AML-193 (cell line): ENCODE measurements at places on chromosomes 3 and 15.
A peak's percentile ranks its signal among the peaks of the same experiment; 100 is the strongest.

- peak; percentile 61 for DNase-seq
Measured at GRCh38 chr15:38690719-38691332, 126.2 kb upstream of the RASGRP1 start.

GRCh38 chr3:149879872-149880271, 66.9 kb downstream of the RNF13 start:
- peak; percentile 79 for DNase-seq

DNA sequence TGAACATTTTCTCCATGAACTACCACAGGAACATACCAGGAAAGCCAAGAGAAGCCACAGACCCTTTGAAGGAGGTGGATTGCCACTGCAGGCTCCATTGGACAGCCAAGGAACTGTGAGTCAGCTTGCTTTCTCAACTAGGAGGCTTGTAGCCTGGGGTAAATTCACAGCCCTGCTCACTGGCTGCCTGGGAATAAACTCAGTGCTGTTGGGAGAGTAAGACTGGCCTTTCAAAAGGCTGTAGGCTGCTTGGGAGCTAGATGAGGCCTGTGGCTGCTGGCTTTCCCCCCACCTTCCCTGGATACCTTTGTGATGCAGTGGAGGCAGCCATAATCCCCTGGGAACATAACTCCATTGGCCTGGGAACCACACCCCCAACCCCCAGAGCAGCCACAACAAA, 223.5 kb upstream of the RBMS3 start:
- no peak for DNase-seq

DNA sequence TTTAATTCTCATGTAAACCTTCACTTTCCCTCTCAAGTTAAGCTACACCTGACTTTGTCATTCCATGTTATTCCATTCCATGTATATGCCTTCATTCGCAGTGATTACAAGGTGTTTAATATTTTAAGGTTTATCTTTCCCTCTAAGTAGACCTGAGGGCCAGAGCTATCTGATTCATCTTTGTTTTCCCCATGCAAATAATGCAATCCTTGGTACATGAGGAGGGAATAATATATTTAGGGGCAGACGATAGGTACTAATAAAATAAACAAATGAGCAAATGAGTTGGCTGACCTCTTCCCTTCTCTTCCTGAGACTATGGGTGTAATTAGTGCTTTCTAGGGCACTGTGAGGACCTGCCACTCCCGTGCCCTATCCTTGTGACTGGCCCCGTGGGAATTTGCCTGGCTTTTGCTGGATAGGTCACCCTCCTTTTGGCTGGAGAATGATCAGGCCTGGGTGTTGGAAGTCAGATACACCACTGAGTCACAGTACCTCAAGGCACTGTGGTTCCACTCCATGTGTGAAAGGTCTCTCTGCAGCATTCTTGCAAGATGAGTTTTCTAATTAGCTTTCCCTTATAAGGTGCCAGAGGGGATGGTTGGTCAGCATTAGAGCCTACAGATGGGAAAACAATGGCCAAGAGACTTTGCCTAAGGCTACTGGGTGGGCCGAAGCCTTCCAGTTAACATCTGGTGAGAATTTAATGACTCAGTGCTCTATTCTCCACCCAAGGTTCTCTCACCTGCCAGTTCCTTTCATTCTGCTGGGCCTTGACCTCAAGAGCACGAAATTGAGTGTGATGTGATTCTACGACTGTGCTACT, 183.2 kb downstream of the P3H2 start:
- DNase-seq = no peak

GRCh38 chr3:134406331-134407238, 32.3 kb upstream of the AMOTL2 start:
- DNase-seq = no peak

DNA sequence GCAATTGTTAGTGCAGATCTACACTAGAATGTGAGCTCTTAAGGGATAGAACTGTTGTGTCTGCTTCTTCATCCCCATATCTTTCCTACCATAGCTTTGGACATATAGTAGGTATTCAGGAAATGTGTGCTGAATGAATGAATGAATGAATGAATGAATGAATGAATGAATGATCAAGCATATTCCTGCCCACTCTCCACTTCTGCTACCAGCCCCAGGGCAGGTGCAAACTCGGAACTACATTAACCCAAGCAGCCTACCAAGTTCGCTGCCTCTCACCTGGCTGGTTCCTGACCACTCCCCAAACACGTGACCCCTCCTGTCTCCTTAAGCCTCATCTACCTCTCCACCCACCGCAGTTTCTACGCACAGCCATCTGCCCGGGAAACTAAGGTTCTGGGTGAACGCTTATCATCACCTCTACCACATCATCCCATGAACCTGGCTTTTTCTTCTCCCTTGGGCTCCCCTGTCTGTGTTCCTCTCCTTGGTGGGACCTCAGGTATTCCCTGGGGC, 26.8 kb downstream of the PAQR5 start:
- no peak for DNase-seq

DNA sequence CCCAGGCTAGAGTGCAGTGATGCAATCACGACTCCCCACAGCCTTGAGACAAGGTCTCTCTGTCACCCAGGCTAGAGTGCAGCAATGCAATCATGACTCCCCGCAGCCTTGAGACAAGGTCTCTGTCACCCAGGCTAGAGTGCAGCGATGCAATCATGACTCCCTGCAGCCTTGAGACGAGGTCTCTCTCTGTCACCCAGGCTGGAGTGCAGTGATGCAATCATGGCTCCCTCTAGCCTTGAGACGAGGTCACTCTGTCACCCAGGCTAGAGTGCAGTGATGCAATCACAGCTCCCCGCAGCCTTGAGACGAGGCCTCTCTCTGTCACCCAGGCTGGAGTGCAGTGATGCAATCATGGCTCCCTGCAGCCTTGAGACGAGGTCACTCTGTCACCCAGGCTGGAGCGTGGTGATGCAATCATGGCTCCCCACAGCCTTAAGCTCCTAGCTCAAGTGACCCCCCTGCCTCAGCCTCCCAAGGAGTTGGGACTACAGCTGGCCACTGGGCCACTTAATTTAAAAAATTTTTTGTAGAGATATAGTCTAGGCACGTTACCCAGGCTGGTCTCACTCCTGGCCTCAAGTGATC, 26.1 kb downstream of the TFRC start:
- DNase-seq = peak; percentile 79

- no peak for DNase-seq
Measured at GRCh38 chr15:83556068-83556467, 97.9 kb upstream of the ADAMTSL3 start.

DNA sequence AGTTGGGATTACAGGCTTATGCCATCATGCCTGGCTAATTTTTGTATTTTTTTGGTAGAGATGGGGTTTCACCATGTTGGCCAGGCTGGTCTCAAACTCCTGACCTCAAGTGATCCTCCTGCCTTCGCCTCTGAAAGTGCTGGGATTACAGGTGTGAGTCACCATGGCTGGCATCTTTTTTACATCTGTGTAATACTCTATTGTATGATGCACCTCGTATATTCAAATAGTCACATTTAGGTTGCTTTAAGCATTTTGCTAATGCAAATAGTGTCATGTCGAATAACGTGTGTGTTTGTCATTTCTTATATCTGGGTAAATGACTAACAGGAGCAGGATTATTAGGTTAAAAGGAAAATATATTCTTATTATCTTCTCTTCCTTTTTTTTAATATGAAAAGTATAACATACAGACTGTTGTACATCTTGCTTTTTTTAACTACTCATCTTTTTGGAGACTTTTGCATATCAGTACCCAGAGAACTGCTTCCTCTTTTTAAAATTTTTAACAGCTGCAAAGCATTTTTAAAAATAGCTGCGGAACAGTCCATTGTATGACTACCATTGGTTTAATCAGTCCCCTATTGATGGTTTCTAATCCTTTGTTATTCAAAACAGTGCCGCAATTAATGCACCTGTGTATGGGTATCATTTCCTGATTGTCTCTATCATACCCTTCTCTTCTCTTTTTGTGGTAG, 13.4 kb downstream of the SCAMP5 start:
- peak; percentile 59 for DNase-seq

GRCh38 chr3:112333002-112333380, at the start of gene CD200:
Gene CD200 (plus strand): TSS chr3:112333156. CDS start chr3:112333213, 57 bp downstream.
- no peak for DNase-seq

DNA sequence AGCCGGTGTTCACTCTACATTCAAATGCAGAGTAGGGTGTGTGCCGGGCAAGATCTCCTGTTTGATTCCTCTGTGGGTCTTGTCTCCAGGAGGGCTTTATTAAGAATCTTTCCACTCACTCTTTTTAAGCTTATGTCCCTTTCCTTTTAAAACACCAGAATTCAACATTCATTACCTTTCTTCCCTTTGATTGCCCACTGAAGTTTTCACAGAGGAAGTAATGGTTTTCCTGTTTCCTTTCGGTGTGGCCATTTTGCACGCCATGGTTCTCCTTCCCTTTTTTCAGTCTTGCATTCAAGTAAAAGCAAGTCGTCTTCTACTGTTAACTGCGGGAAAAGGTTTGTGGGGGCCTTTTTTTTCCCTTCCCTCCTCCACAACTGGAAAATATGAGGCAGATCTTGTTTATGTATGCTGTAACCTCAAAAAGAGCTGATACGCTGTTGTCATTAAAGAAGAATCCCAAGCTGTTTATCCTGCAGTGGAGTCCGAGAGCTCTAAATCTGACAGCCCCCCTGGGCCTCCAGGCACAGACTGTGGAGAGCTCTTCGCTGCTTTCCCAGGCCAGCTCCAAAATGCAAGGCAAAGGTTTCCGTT, 40.5 kb downstream of the FILIP1L start:
- peak; percentile 91 for DNase-seq

DNA sequence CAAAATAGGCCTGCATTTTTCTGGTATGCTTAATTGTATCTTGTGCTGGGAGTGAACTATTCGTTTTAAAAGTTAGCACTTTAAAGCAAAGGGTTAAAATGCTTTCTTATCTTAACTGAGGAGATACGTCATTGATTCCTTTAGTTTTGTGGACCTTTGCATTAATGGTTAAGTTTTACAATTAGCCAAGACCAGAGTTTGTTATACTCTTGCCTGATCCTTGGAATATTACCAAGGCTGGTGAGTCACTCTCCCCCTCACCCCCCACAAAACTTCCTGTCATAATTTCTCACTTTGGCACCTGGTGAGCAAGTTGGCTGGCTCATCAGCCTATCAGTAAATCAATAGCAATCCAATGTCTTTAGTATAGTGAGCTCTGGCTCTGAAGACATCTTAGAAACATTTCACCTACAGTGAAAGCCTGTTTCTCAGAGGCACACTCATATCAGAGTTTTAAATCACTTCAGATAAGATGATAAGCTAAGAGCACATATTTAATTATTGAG, 26.7 kb downstream of the SLC2A2 start:
- no peak for DNase-seq

DNA sequence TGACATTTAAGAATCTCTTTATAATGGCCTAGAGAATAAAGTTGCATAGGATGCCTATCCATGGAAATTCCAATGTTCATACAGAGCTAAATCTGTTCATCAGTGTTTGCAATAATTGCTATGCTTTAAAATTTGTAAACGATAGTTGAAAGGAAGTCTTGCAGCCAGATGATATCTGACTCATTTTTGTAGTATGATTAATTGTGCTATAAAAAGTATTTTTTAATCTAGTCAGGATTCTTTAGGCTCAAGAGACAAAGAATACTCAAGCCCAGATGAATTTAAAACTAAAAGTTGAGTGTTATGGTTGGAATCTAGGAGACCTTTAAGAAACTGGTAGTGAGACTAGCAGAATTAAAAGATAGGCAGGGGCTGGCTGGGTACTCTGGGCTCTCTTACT, 50.5 kb downstream of the SUCNR1 start:
- DNase-seq = no peak

DNA sequence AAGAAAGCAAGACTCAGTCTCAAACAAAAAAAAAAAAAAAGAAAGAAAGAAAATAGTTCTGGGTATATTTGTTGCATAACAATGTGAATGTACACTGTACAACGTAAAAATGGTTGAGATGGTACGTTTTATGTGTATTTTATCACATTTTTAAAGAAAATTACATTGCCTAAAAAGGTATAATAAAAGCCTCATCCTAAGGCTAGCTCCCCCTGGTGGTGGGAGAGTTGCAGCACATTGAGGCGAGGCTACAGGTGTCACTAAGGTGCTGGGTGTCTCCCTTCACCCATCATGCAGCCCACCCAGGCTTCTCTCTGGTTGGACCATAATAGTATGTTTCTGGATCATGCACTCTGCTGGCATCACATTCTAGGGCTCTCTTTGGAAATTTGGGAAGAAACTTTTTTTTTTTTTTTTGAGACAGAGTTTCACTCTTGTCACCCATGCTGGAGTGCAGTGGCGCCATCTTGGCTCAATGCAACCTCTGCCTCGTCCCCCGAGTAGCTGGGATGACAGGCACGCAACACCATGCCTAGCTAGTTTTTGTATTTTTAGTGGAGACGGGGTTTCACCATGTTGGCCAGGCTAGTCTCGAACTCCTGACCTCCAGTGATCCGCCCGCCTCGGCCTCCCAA, 12.4 kb upstream of the RAB11A start:
- peak; percentile 39 for DNase-seq

- no peak for DNase-seq
Measured at GRCh38 chr15:26713498-26713897, 59.4 kb downstream of the GABRB3 start.

GRCh38 chr3:32556332-32556731, 14.3 kb downstream of the DYNC1LI1 start:
- DNase-seq = no peak

- DNase-seq = peak; percentile 9
Measured at GRCh38 chr15:58232281-58233065, 94.3 kb downstream of the AQP9 start.

- no peak for DNase-seq
Measured at GRCh38 chr15:45377609-45378148, 665 bp downstream of the GATM start.

DNA sequence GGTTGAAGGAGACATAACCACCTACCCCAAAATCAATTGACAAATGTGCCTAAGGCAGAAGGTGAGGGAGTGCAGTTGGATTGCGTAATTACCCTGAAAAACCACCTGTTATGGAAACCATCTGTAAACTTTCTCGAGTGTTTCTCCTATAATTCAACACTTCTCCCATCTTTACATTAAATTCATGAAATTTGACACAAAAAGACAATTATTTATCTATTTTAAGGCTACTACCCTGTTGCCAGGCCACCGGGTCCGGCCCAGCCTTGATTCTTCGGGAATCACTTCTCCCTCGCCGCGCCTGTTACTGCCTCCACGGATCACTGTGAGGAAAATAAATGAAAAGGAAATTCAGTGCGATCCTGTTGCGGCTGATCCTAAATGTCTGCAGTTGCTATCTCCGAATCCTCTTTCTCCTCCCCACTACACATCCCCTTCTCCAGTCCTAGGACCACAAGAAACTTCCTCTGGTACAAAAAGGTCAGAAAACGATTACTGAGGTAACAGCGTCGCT, 646 bp downstream of the IQCB1 start:
- DNase-seq = no peak

GRCh38 chr3:152860736-152861135, 25.8 kb downstream of the P2RY1 start:
- no peak for DNase-seq
